ENCODE measurements at places on chromosomes 12 and 14. TPM values are rescaled to one million over a fixed set of nuclear protein-coding genes. Genes with fewer than 3 reads are reported as not detected.

B4GALNT3 gene
- total RNA-seq, result 31.3 TPM

- no peak for DNase-seq
- H3K27ac ChIP-seq, result no peak overlapping the region
- no peak overlapping the region for H3K4me3 ChIP-seq
- no peaks in the 10 kb centered on the region for H3K27me3 ChIP-seq
Observed at GRCh38 chr14:85243321-85243720, 286.6 kb upstream of the FLRT2 start.

- no peak overlapping the region for H3K4me3 ChIP-seq
- peaks cover 99% of the 10 kb centered on the region for H3K27me3 ChIP-seq
- DNase-seq, result no peak
Observed at GRCh38 chr12:94169966-94170689, 21.8 kb downstream of the PLXNC1 start.

HOXC10 gene
- total RNA-seq, result not detected

DNA sequence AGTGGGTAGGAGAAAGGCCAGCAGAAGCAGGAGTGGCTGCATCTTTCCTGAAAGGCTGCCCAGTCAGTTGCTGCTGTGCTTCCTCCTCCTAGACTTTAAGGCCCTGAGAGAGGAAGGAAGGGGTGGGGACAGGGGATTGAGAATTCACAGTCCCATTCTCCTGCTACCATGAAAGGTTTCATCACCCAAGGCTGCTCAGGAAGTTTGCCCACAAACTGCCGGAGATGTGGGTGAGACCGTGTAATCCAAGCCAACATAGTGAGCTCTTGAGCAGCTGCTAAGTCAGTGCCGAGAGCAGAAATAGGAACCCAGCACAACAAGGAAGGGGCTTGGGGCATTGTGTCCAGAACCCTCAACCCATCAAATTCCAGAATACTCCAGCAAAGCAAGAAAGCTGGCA, at the start of gene CTSG:
TSS of gene CTSG (minus strand) at position 69 of the 400 bp plus-strand sequence. CDS start at position 42, 27 bp downstream.
- H3K27me3 ChIP-seq, result no peaks in the 10 kb centered on the region
- H3K4me1 ChIP-seq, result no peaks in the 10 kb centered on the region
- no peaks in the 10 kb centered on the region for H3K36me3 ChIP-seq

DNA sequence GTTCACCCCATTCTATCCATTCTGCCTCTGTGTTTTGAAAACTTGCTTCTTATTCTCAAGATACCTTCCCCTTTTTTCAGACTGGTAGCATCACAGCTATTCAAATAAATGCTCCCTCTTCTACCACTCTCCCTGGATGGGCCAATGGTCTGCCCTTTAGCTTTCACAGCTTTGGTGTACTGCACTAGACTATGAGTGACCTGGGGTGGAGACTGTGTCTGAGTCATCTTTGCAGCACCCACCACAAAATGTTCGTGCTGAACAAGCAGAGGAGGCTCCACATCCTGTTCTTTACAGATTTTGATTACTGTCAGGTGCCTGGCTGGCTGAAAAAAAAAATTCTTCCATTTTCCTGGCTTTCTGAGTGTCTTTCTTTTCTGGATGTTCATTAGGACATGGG, 1104.1 kb upstream of the TMEM132C start:
- H3K27ac ChIP-seq, result no peak overlapping the region
- DNase-seq, result no peak
- no peaks in the 10 kb centered on the region for H3K4me1 ChIP-seq

SLC10A1 gene
- not detected for total RNA-seq

DNA sequence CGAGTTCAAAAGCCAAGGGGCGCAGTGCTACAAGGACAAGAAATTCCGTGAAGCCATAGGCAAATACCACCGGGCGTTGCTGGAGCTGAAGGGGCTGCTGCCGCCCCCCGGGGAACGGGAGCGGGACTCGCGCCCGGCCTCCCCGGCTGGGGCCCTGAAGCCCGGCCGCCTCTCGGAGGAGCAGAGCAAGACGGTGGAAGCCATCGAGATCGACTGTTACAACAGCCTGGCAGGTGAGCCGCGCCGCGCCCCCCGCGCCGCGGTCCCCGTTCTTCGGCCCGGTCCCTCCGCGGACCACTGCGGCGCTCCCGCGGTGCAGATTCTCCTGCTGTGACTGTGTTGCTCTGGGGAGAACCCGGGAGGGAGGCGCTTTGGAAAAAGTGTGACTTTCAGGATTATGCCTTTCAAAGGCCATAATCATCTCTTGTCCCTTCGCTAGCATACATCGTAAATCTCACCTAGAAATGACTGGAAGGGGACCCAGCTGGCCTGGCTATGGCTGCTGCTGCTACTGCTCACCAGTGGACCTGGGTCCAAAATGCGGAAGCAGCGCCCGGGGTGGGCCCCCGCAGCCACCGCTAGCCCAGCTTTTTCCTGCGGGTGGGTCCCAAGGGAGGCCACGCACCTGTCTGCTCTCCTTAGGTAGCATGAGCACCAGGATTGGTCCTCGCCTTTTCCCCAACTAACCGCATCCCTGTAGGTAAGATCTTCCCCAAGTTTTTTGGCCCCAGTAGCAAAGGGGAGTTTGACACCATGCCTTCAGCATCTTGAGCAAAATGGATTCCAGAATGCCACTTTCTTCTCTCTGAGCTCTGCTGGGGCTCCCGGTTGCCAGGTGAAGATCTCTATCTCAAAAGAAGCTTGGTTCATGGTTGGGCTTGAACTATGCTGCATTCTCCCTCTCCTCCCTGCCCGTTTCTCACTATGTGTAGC, 853 bp downstream of the TTC9 start:
- H3K4me1 ChIP-seq, result peaks cover 61% of the 10 kb centered on the region
- H3K27ac ChIP-seq, result 0 out of 2 replicates have a peak overlapping the region, but pooled peaks have one; percentile 29
- H3K4me3 ChIP-seq, result peak overlapping the region; percentile 93

DNA sequence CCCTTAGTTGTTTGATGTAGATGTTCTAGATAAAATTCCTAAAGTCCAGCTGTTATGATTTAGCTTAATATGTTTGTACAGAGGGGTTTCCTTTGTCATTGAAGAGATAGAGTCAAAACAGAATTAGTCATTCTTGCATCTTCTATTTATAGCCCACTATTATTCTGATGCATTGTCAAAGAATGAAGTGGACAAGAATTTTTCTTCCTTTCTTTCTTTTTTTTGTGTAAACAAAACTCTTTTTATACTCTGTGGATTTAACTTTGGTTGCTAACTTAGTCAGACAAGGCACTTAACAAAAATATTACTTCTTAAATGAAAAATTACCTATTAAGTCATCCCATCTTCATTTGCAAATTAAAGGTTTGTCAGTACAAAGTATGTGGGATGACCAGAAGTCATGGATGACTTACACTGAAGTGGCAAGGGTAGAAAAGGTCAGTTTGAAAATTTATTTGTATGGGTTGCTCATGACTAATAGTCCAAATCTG, 215.6 kb upstream of the DDHD1 start:
- no peak for DNase-seq
- H3K27ac ChIP-seq, result no peak overlapping the region
- H3K4me3 ChIP-seq, result no peak overlapping the region
- no peaks in the 10 kb centered on the region for H3K36me3 ChIP-seq

DNA sequence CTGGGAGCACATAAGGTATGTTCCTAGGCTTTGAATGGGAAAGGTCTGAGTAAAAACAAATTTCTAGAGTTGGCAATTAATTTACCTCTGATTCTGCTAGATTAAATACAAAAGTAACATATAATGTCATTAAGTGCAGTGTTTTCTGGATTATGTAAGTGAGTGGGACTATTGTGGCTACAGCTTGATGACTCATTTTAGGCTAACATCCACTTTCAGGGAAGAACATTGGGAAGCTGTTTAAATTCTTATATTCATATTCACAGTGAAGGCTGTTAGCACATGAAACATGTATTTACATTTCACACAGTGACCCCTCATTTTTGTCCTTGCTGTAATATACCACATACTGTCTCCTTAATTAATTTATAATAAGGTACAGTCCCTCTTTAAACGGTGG, 13.2 kb upstream of the BMAL2 start:
- no peak for DNase-seq
- H3K4me1 ChIP-seq, result peaks cover 24% of the 10 kb centered on the region
- H3K36me3 ChIP-seq, result peaks cover 19% of the 10 kb centered on the region
- no peak overlapping the region for H3K4me3 ChIP-seq
- H3K27ac ChIP-seq, result peak overlapping the region; percentile 53
- no peaks in the 10 kb centered on the region for H3K27me3 ChIP-seq

ASIC1 gene
- 1.6 TPM for total RNA-seq

- H3K27ac ChIP-seq, result no peak overlapping the region
- H3K4me3 ChIP-seq, result no peak overlapping the region
- peaks cover 19% of the 10 kb centered on the region for H3K4me1 ChIP-seq
- no peaks in the 10 kb centered on the region for H3K36me3 ChIP-seq
- peak; percentile 60 for DNase-seq
Observed at GRCh38 chr14:76937181-76938091, 91.1 kb downstream of the IRF2BPL start.

TAS2R42 gene
- not detected for total RNA-seq

TSPAN19 gene
- total RNA-seq, result 0.50 TPM

DNA sequence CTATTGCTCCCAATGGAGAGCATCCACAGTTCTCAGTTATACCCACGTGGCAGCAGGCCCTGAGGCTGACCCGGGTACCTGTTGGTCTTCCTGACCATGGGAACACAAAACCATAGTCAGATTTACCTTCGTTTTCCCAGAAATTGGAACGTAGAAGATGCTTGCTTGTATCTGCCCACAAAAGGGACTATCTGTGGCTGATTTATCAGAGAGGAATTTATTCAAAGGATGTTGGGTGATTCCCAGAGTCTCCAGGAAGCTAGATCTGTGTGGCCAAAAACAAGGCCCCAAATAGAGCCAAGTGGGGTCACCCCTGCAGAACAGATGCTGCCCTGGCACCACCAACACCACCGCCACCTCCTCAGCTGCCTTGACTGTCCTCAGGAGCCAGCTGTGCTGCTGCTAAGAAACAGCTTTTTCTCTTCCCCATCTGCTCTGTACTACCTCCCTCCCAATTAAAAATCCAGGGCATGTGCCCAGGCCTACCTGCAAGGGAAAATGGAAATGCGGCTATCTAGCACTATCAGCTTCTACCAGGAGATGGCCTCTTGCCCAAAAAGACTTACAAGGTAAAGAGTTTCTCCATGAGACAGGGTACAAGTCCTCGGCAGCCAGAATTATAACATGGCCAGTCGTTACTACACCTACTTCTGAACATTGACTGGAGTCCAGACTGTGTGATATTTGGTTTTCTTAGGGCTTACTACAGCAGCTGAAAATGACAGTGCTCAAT, 128.6 kb upstream of the PLEKHG7 start:
- H3K27ac ChIP-seq, result no peak overlapping the region
- no peaks in the 10 kb centered on the region for H3K36me3 ChIP-seq
- peak; percentile 70 for DNase-seq
- H3K4me1 ChIP-seq, result 0 out of 2 replicates have a peak, but pooled peaks cover 5% of the 10 kb centered on the region

- no peaks in the 10 kb centered on the region for H3K27me3 ChIP-seq
- DNase-seq, result no peak
- H3K4me1 ChIP-seq, result peaks cover 13% of the 10 kb centered on the region
- H3K36me3 ChIP-seq, result no peaks in the 10 kb centered on the region
- no peak overlapping the region for H3K27ac ChIP-seq
Observed at GRCh38 chr12:52806821-52807543, 6.9 kb downstream of the KRT4 start.

- no peak overlapping the region for H3K4me3 ChIP-seq
- no peak overlapping the region for H3K27ac ChIP-seq
- DNase-seq, result no peak
Observed at GRCh38 chr12:43378448-43378847, 173.6 kb downstream of the ADAMTS20 start.

DNA sequence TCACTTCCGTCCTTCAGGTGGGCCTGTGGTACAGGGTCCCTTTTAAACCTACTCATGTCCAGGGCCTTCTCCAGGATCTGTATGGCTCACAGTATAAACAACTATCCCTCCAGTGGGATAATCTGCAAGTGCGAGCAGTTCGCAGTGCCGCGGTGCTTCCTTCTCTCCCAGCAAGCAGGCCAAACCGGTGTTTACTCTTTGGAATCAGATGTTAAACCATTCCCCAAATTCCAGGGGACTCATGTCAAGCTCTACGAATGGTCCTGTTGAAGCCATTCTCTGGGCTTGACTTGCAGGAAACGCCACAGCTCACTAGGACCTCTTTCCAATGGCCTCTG, 59.6 kb downstream of the OR11H12 start:
- no peaks in the 10 kb centered on the region for H3K27me3 ChIP-seq
- no peak overlapping the region for H3K27ac ChIP-seq
- peaks cover 46% of the 10 kb centered on the region for H3K36me3 ChIP-seq
- no peak overlapping the region for H3K4me3 ChIP-seq
- DNase-seq, result no peak
- no peaks in the 10 kb centered on the region for H3K4me1 ChIP-seq

GRCh38 chr12:92539976-92540781, 162.6 kb upstream of the PLEKHG7 start:
- H3K4me3 ChIP-seq, result no peak overlapping the region
- no peaks in the 10 kb centered on the region for H3K36me3 ChIP-seq
- peak; percentile 41 for DNase-seq
- H3K4me1 ChIP-seq, result no peaks in the 10 kb centered on the region

FITM1 gene
- total RNA-seq, result not detected

BEST3 gene
- not detected for total RNA-seq

GRCh38 chr12:2264651-2265232, 212.0 kb downstream of the CACNA1C start:
- DNase-seq, result no peak
- H3K4me3 ChIP-seq, result no peak overlapping the region
- no peaks in the 10 kb centered on the region for H3K4me1 ChIP-seq
- H3K27me3 ChIP-seq, result no peaks in the 10 kb centered on the region
- H3K27ac ChIP-seq, result no peak overlapping the region

RTL1 gene
- not detected for total RNA-seq

SLC15A4 gene
- total RNA-seq, result 30.3 TPM

GRCh38 chr12:116628989-116629388, 69.8 kb downstream of the MAP1LC3B2 start:
- no peaks in the 10 kb centered on the region for H3K36me3 ChIP-seq
- H3K27me3 ChIP-seq, result no peaks in the 10 kb centered on the region
- H3K4me3 ChIP-seq, result no peak overlapping the region
- peaks cover 16% of the 10 kb centered on the region for H3K4me1 ChIP-seq
- no peak overlapping the region for H3K27ac ChIP-seq
- DNase-seq, result no peak

GRCh38 chr14:39469094-39469710, 37.0 kb upstream of the FBXO33 start:
- no peaks in the 10 kb centered on the region for H3K4me1 ChIP-seq
- no peaks in the 10 kb centered on the region for H3K27me3 ChIP-seq
- no peak overlapping the region for H3K4me3 ChIP-seq
- H3K36me3 ChIP-seq, result no peaks in the 10 kb centered on the region

GRCh38 chr14:65035049-65035448, 48.4 kb downstream of the FNTB start:
- H3K4me3 ChIP-seq, result no peak overlapping the region
- no peaks in the 10 kb centered on the region for H3K4me1 ChIP-seq
- no peak overlapping the region for H3K27ac ChIP-seq
- DNase-seq, result no peak
- H3K36me3 ChIP-seq, result no peaks in the 10 kb centered on the region

GRCh38 chr12:126537961-126538530, 1472.8 kb downstream of the AACS start:
- H3K27ac ChIP-seq, result no peak overlapping the region
- H3K4me3 ChIP-seq, result no peak overlapping the region
- no peaks in the 10 kb centered on the region for H3K36me3 ChIP-seq
- H3K27me3 ChIP-seq, result no peaks in the 10 kb centered on the region
